ENCODE measurements at places on chromosomes 3 and 15.

- DNase-seq, result no peak
Observed at GRCh38 chr3:48236531-48236930, 4.4 kb upstream of the ZNF589 start.

- no peak for DNase-seq
Observed at GRCh38 chr3:180926526-180926925, 14.1 kb downstream of the FXR1 start.

GRCh38 chr3:142211034-142211433 is 14.4 kb downstream of the GK5 start:
- DNase-seq, result no peak

DNA sequence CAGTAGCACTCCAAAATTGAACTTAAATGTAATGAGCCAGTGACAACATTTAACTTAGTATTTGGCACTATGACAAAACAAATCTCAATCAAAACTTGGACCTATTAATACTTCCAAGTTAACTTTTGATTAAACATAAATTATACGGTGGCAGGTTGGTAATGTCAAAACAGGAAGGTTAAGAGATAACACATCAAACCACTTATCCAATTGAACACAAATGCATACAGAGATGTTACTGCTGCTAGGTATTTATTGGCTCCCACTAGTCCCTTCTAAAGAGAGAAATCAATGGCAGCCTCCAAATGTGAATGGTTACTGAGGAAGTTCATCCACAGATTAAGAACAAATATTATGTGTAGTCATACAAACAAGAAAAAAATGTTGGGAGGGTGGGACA is 1.8 kb downstream of the GSK3B start:
- DNase-seq, result no peak

DNA sequence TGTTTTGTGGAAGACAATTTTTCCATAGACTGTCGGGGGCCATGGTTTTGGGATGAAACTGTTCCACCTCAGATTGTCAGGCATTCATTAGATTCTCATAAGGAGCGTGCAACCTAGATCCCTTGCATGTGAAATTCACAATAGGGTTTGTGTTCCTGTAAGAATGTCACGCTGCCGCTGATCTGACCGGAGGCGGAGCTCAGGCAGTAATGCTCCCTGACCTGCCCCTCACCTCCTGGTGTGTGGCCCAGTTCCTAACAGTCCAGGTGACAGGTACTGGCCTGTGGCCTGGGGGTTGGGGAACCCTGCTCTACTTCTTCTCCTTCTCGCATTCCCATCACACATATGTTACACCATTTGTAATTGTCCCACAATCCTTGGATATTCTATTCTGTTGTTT is 11.0 kb downstream of the CHRNA7 start:
- no peak for DNase-seq
